ENCODE measurements at places on chromosomes 13 and 19.
A peak's percentile ranks its signal among the peaks of the same experiment; 100 is the strongest.

- DNase-seq = no peak
These were observed 9.6 kb upstream of the SOX1 start for GRCh38 chr13:112057439-112057735.

DNA sequence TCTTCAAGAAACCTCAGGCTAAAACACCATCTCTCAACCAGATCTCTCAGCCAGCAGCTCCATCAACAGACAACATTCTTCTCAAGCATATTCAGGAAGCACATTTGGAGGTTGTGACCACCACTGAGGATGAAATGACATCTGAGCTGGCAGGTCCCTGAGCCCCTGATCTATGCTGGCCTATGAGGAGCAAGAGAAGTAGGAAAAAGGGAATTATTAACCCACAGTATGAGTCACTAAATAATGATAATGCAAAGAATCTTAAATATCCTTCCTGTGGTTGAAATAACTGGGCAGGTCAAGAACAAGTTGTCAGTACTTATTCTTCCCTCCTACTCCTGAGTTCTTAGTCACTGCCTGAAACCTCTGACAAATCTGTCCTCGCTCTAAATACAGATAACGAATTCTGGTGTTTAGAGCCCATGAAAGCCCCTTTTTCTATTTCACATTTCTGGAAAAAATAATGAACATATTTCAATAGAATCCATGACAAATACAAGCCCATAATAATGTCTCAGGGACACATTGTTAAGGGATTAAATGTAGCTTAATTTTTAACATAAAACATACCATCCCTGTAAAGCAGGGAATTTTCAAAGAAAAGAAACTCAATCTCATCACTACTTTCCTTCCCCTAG, 225.8 kb upstream of the IRS2 start:
- no peak for DNase-seq

GRCh38 chr13:30019648-30020626, 169.5 kb upstream of the UBL3 start:
- no peak for DNase-seq

DNA sequence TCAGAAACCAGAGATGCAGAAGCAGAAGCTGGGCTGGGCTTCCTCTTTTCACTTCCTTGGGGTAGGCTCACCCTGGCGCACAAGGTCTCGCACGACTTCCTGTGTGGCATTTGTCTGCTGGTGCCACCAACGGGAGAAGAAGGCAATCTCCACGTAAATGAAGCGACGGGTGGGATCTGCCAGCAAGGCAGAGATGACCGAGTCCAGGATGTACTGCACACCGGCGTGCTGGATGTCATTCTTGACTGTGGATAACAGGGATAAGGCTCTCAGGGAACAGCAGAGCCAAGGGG, 1.3 kb downstream of the MAN2B1 start:
- DNase-seq = peak; percentile 29

- DNase-seq = peak; percentile 29
These were observed 21.9 kb upstream of the CPB2 start for GRCh38 chr13:46126552-46127357.

GRCh38 chr13:35478271-35479037, 2.0 kb upstream of the MAB21L1 start:
- no peak for DNase-seq

- no peak for DNase-seq
These were observed 45.1 kb upstream of the TEX29 start for GRCh38 chr13:111275382-111275781.

GRCh38 chr19:57807541-57807940, 7.2 kb downstream of the ZNF552 start:
- DNase-seq = no peak

DNA sequence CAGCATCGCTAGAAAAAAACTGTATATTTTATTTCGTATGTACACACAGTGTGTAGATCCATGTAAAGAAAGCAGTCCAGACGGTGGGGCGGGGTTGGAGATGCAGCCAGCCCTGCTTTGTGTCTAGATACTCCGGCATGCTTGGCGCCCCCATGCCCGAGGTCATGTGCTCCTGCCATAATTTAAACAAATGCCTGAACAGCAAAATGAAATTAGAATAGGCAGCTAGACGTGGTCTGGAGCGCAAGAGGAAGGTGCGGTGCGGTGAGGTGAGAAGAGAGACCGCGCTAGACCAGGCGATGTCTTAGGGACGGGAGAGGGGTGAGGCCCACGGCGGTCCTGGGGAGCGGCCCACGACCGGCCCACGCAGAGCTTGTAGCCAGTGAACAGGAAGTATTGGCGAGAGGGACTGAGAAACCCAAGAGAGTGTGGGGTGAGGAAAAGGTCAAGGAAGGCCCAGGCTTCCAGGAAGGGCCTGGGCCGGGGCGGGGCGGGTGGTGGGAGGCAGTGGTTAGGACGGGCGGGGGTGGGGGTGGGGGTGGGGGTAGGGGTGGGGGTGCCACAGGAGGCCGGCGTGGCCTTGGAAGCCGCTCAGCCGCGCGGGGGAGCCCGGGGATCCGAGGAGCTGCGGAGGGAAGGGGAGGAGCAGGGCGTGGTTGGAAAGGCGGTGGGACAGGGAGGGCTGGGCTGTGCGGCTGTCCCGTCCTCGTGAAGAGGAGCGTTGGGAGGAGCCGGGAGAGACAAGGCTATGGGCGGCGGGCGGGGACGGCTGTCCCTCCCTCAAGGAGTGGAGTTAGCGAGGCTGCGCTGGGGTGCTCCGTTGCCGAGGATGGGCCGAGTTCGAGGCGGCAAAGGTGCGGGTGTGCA, 254.7 kb upstream of the SGCG start:
- no peak for DNase-seq

DNA sequence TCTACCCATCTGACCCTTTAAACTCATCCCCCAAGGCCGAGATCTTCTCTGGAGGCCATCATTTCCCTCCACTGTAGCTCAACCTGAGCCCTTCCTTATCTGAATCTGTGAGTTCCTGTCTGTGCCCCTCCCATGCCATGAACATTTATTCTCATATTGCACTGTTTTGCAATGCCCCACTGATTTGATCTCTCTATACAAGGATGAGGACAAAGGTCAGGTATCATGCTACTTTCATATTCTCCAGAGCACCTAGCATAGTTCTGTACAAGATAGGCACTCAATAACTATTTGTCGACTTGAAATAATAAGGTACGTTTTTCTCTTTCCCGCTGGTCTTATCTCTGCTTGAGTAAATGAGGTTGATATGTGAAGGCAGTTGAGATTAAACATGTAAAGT, 135.5 kb downstream of the KLF5 start:
- DNase-seq = no peak

- no peak for DNase-seq
These were observed 33.9 kb upstream of the CCNE1 start for GRCh38 chr19:29777781-29778309.

DNA sequence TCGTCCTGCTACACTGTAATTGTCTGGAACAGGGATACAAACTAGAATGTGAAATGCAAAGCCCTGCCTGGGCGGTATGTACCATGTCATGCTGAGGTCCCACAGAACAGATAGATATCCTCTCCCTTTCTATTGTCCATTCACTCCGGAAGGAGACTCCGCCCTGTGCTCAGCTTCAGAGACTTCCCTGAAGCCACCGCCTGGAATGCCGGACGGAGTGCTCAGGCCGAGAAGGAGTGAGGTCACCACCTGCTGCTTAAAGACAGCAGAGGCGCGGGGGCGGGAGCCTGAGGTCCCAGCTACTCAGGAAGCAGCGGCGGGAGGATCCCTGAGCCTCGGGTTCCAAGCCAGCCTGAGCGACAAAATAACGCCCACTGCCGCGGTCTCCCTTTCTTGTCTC, 890 bp upstream of the ZNF611 start:
- no peak for DNase-seq

- no peak for DNase-seq
These were observed 850.9 kb upstream of the PCDH9 start for GRCh38 chr13:68081061-68081460.

DNA sequence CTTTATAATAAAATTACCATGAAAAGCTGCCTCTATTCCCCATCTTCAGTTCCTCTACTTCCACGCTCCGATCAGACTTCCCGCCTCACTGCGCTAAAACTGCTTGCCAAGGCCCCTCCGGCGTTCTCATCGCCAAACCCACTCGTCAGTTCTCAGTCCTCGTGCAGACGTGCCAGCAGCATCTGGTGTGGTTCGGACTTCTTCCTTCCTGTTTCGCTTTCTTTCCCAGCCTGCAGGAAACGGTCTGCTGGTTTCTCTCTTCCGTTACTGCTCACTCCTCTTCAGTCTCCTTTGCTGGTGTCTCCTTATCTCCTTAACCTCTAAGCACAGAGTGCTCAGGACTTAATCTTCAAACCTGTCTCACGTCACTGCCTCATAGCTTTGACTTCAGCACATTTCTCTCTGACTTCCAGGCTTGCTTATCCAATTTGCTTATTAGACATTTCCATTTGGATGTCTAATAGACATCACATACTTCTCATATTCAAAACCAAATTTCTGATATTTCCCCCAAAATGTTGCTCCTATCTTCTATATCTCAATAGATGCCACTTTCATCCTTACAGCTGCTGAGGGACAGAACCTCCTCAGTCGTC, 40.3 kb downstream of the RCBTB2 start:
- peak; percentile 52 for DNase-seq

DNA sequence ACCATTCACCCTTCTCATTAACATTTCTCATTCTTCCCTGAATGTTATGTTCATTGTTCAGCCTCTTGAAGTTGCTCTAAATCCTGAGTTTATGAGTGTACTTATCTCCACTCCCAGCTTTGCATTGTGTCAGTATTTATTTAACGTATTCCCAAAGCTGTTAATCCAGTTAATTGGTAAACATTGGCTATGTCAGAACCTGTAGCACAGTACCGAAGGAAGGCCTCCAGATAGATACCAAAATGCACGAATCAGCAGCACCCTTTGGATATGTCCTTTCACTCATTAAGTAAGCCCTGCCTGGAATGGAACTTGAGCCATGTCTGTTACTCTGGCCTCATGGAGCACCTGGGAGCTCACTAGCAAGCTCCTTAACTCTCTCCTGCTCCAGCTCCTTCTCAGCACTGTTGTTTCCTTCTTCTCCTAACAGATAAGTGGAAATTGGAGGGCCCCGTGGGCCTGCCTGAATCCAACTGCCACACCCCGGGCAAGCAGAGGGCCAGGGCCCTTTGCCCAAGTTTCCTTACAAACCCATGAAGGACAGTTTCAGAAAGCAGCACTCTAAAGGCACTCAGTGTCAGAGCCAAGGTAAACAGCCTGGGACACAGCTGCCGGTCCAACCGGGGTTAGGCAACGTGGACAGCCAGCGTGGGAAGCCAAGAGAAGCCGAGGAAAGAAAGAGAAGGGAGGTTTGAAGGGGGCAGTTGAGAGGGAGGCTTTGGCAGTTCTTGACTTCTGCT, 155.0 kb upstream of the SERP2 start:
- no peak for DNase-seq

DNA sequence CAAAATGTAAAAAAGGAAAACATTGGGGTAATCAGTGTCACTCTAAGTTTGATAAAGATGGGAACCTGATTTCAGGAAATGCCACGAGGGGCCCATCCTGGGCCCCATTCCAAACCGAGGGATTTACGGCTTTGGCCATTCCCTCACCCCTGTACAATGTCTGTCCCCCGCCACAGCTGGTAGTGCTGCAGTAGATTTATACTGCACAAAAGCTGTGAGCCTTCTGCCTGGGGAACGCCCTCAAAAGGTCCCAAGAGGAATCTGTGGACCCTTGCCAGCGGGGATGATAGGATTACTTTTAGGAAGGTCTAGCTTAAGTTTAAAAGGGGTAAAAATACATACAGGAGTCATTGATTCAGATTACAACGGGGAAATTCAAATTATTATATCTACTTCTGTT, 173.4 kb upstream of the SGCG start:
- no peak for DNase-seq

DNA sequence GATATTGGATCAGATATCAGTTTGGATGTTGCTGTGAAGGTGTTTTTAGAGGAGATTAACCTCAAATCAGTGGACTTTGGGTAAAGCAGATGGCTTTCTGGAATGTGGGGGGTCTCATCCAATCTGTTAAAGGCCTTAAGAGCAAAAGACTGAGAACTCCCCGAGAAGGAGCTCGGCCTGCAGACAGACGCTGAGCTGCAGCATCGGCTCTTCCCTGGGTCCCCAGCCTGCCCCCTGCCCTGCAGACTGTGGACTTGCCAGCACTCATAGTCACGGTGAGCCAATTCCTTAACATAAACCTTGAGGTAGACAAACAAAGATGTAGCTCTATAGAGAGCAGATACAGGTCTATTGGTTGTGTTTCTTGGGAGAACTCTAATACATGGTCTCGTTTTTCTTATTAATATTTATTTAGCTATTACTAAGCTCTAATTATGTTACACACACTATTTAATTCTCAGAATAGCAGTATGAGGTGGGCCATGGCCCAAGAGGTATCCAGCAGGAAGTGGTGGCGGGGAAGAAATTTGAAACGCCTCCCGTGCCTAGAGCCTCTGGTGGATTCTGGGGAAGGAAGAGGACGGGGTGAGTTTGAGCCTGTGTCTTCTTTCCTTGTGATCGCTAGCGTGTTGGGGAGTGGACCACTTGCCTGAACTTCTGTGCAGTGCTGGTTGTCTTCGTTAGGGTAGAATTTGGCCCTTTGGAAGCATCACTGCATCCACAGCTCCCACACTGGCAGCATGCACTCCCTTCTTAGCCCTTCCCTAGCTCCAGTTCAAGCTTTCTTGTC, 305.3 kb downstream of the TEX29 start:
- no peak for DNase-seq

- DNase-seq = no peak
These were observed 27.0 kb upstream of the OLFM4 start for GRCh38 chr13:53001444-53002225.

- no peak for DNase-seq
These were observed 241.1 kb upstream of the ATXN8OS start for GRCh38 chr13:69866555-69866954.

GRCh38 chr13:111555268-111555808, 234.9 kb downstream of the TEX29 start:
- no peak for DNase-seq

DNA sequence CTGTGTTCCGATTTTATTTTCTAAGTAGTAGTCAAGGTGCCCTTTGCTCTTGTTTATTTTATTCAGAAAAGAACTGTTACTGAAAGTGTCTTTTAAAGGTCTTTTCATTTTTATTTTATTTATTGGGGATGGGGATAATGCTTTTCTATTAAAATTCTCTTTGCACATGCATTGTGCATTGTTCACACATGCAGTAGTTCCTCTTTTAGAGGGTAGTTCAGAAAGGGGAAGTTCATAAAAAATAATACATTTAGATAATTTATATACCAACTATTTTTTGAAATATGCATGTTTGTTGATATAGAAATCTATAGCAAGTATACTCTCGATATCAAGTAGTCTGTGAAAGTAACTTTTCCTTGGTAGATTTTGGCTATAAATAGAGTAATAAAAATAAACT, 3.5 kb downstream of the GPC5 start:
- no peak for DNase-seq
